ENCODE measurements at places on chromosomes 1 and 21.

DNA sequence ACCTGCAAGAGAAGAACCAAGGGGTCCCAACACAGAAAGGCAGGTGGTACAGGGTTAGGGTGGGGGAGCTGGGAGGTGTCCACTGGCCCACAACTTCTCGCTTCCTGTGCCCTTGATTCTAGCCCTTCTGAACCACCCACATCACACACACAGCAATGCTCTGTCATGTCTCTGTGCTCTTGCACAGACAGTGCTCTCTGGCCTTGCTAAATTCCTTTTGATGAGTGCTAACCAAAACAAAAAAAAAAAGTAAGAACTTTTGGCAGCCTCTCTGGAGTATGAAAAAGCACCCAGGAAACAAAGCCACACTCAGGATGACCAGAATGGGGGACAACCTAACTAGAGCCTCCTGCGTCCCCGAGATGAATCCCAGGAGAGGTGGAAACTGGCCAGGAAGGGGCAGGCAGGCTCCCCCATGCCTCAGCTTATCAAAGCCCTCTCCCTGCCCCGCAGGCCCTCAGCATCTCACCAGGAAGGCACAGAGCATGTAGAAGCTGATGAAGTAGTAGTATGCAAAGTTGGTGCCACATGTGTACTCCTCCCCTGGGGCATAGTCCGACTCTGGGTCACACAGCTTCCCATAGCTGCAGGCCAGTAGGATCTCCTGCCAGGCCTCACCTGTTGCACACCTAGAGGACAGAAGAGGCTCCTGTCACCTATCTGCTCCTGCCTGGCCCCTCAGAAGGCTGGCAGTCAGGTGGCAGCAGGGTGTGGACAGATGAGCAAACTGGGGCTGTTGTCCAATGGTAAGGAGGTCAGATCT lies 27.2 kb upstream of the KIF21B start:
- DNase-seq: no peak

DNA sequence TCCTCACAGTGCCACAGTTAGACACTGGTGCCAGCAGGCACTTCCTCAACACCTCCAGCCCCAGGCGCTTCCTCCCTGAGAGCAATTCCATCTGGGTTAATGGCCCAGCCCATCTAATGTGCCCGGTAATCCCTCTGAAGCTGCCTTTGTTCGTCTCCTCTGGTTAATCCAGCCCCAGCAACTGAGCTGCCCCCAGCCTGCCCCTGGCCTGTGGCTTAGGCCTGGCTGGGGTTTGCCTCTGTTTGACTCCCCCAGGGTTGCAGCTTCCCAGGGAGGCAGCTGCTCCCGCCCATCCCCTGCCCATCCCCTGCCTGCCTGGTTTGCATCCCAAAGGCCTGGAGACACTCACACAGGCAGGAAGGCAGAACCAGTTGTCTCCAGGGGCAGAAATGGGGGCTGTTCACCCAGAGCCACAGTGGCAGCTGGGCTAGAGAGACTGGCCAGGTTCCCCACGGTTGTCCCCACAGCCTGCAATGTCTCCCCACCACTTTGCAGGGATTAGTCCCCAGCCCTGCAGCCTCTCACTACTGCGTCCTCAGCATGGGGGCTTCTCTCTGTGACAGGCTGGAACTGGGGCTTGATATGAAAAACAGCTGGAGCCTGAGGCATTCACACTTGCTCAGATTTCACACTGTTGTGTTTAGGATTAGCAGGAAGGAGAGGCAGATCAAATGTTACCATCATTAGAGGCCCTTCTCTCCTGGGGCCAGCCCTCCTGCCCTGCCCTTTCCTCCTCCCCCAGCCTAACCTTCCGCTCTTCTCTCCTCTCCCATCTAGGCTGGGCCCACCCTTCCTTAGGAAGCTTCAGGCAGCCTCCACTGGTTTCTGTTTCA lies 120.2 kb downstream of the TLR5 start:
- DNase-seq: no peak

DNA sequence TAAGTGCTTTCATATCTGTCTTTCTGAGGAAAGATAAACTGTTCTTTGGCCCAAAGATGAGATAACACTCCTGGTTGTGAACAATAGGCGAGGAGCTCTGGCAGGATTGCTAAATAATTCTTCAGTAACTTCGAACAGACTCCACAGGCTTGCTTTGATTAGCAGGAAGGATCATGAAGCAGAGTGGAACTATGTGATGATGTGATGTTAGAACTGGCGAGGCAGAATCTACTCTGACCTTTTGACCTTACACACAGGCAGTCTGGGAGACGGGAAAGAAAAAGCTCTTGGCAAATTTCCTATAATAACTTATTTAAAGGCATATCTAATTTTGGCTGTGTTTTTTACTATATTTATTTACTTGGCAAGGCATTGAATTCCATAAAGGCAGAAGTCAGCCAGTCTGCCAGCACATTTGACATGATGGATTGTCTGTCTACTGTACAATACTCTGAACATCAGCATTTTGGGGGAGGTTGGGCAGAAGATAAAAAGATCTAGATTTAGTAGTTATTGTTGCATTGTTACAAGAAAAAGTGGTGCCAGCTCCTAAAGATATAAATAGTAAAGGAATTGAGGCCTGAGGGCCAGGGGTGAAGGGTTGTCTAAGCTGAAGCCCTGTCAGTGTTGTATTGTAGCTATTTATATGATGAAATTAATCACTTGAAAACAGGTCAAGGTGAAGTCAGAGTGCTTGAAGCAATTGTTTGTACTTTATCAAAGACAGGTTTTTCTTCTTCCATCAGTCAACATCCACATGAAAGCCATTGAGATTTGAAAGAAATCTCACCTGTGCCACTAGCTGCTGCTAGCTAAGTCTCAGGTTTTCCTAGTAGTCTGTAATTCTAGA lies 708.8 kb downstream of the LTN1 start:
- DNase-seq: no peak

GRCh38 chr1:95118067-95118499 lies 928 bp downstream of the TLCD4 start:
- DNase-seq: no peak

DNA sequence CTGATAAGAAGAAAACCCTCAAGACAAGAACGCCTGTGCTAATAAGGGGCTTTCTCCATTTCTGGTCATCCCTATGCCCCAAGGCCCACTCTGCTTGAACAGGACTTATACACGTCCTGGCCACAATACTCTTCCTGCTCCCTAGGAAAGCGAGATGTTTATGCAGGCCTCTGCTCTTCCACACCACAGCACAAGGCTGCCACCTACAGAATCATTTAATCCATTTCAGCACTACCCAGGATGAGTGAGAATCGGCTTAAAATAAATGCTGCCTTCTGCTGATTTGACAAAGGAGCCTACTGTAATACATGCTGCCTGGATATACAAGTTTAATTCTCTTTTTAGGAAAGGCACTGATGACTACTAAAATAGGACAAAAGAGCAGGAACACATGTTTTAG lies 29.4 kb downstream of the FRRS1 start:
- DNase-seq: no peak

DNA sequence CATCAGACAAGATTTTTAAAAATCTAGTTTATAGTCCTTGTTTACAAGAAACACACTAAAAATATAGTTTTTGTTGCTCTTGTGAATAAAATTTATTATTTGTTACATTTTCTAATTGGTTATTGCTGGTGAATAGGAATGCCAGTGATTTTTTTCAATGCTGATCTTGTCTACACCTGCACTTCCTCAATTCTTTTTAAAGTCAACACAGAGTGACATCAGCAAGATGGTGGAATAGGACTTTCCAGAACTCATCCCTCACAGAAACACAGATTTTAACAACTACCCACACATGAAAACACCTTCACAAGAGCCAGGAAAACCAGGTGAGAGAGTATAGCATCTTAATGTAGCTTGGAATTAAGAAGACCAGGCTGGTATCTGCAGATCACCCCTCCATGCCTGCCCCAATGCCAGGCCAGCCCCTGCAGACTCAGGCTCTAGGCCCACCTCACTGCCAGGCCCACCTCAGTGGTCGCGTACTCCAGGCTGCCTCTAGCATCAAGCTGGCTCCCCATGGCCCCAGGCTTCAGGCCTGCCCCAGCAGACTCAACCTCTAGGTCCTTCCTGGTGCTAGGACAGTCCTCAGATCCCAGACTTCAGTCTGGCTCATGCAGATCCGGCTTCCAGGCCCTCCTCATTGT lies 117.6 kb downstream of the WDR3 start:
- no peak for DNase-seq

GRCh38 chr1:86155051-86155806 lies 1.3 kb downstream of the COL24A1 start:
- DNase-seq: no peak

DNA sequence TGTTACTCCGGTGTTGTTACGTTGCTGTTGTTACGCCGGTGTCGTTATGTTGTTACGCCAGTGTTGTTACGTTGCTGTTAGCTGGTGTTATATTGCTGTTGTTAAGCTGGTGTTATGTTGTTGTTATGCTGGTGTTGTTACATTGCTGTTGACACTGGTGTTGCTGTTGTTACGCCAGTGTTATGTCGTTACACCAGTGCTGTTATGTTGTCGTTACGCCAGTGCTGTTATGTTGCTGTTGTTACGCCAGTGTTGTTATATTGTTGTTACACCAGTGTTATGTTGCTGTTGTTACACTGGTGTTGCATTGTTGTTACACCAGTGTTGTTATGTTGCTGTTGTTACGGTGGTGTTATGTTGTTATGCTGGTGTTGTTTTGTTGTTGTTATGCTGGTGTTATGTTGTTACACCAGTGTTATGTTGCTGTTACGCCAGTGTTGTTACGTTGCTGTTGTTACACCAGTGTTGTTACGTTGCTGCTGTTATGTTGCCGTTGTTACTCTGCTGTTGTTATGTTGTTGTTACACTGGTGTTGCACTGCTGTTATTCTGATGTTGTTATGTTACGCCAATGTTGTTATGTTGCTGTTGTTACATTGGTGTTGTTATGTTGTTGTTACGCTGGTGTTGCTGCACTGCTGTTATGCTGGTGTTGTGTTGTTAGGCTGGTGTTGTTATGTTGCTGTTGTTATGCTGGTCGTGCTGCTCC lies 25.6 kb downstream of the H6PD start:
- no peak for DNase-seq

DNA sequence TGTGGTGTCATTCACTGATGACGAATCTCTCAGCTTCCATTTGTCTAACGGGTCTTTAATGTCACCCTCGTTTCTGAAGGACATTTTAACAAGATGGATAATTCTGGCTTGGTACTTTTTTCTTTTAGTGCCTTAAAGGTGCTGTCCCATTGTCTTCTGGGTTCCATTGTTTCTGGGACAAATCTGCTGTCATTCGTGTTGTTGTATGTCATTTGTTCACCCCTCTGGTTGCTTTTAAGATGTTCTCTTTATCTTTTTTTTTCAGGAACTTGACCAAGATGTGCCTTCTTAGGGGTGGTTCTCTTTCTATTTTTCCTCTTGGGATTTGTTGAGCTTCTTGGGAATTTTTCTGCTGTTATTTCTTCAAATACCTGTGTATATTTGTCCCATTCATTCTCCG lies 14.0 kb upstream of the MMEL1 start:
- DNase-seq: no peak

DNA sequence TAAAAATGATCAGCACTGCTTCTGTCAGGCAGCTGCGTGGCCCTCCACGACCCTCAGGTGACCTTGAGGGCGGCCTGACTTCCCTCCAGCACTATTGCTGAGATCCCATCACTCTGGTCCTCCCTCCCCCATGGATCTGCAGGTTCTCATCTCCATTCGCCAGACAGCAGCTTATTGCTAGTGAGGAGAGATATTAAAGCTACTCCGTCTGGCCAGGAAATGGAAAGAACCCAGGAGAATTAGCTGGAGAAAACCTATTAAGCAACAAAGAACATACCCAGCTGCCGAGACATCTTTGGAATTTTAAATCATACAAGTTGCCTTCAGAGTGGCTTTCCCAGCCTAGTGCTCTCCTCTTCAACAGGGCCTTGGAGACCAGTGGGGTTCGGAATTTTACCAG lies 25.7 kb upstream of the KCNN3 start:
- no peak for DNase-seq

DNA sequence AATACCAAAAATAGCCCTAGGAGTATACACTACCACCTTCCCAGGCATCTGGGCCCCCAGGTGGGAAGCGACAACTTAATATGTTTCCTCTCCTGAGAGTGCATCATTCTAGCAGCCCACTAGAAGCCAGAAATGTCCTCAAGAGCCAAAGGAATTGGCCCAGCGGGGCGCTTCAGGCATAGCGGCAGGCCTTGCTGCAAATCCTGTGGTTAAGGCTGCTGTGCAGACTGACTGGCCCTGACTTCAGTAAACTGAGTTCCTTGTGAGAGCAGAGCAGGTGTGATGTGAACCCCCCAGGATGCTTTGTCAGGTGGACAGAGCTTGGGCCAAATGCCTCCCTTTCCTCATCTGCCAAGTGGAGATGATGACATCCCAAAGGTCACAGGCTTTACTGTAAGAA lies 29.7 kb upstream of the LDLRAP1 start:
- DNase-seq: no peak

GRCh38 chr1:210024996-210025395 lies 87.0 kb downstream of the SYT14 start:
- DNase-seq: no peak

DNA sequence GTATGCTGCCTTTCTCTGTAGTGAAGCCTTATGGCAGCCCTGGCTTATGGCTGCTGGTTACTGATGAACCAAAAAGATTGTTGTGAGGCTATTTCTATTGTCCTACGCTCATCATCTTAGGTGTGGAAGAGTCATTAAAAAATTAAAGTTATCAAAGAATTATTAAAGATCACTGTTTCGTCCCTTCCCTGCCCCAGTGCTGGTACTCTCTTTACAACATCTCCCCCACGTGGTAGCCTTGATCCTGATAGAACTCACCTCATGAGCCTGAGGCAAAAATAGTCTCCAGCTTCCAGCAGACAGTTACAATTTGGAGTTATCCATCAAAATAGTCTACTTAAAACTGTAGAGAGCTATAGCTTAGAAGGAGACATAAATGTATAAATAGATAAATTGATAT lies 201.5 kb downstream of the S1PR1 start:
- DNase-seq: no peak

- DNase-seq: no peak
Measured at GRCh38 chr21:44370027-44370735, 16.8 kb downstream of the TRPM2 start.

DNA sequence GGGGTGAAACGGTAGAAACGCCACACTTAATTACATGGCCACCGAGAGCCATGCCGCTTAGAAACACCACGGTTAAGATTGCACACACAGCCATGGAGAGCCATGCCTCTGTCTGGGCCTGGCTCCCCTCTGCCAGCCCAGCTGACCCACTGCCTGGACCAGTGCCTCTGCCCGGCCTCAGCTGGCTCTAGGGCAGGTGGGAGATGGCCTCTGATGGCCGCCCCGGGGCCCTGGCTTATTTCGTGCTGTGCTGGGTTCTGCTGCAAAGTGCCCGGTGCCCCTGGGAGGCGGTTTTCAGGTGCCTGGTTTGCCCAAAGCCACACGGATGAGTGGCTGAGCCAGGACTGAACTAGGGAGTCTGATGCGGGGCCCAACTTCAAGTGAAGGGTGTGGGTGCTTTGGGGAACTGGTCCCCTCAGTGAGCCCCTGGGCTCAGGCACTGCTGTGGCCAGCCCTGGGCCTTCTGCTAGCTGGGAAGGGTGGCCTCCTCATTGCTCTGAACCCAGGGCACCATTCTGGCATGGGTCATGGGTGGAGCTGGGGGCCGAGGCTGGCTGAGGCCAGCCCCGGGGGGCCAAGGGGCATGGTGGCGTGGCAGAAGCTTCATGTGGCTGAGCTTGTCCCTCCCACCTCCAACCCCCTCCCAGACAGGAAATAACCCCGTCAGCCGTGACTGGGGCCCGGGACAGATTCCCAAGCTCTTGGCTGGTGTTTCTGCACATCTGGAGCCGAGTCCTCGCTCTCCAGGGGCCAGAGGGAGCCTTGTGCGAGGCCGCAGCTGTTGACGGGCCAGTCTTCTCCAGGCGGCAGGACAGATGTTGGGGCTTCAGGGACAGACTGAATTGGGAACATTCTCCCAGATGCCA lies 1.9 kb upstream of the GPR153 start:
- no peak for DNase-seq

Data from NCI-H187 (cell line).